ENCODE measurements at places on chromosomes 5 and 9.

GRCh38 chr5:146917931-146918330, 39.4 kb upstream of the PPP2R2B start:
- no peak for DNase-seq

DNA sequence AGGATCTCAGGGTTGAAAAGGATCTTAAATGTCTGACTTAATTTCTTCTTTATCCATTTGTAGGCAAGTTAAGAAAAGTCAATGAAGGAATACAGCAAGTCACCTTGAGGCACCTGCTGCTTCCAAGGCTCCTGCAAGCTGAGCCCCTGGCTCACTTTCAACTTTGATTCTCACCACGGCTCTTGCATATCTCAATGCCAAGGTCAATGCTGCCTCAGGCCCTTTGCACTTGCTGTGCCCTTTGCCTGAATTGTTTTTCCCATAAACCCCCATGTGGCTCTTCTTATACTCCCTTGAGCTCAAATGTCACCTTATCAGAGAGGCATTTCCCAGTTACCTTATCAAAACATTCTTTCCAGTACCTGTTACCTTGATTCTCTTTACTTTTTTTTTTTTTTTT, 144.3 kb upstream of the RAPGEF1 start:
- DNase-seq = no peak

- no peak for DNase-seq
Observed at GRCh38 chr5:76125346-76125745, 42.2 kb downstream of the SV2C start.

DNA sequence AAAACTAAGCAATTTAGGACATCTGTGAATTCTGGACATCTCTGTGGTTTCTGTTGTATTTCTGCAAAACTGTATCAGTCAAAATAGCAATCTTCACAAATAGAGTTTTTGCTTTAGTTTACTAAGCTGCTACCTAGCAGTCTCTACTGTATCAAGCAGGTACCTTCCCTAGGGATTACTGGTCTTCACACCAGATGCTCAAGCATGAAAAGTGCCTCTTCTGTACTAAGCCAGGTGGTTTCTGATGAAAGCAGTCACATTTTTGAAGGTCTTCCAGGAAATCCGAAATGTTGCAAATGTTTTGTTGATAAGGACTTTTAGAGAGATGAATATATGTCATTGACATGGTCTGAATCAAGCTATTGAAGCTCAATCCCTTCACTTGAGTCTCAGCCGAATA, 540.0 kb downstream of the KCTD16 start:
- no peak for DNase-seq

DNA sequence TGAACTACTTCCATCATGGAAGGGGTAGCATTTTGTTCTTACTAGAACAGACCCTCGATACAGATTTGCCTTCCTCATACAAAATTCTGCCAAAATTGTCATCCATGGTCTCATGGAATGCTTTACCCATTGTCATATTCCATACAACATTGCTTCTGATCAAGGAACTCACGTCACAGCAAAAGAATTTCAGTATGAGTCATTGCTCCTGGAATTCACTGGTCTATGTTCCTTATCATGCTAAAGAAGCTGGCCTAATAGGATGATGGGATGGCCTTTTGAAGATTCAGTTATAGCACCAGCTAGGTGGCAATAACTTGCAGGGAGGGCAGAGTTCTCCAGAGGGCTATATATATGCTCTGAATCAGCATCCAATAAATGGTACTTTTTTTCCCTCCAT, 18.2 kb upstream of the FNIP1 start:
- no peak for DNase-seq

DNA sequence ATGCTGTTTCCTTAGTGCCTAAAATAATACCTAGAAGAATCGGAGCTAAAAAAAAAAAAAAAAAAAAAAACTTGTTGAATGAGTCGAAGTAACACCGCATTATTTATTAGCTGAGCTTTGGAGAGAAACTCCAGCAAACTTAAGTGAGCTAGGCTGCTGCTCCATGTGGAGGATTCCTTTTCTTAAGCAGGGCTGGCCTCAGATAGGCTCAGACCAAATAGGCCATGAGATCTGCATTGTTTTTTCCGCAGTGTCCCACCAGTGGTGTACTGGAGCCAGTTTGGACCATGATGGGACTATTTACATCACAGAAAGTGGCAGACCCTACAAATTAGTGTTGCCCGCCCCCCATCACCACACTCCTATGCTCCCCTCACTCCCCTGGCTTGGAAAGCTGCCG, 341.4 kb downstream of the DTWD2 start:
- DNase-seq = no peak

GRCh38 chr5:10018201-10019069, 231.3 kb downstream of the ATPSCKMT start:
- DNase-seq = no peak

GRCh38 chr5:94422812-94423211, 195.6 kb downstream of the KIAA0825 start:
- DNase-seq = no peak

DNA sequence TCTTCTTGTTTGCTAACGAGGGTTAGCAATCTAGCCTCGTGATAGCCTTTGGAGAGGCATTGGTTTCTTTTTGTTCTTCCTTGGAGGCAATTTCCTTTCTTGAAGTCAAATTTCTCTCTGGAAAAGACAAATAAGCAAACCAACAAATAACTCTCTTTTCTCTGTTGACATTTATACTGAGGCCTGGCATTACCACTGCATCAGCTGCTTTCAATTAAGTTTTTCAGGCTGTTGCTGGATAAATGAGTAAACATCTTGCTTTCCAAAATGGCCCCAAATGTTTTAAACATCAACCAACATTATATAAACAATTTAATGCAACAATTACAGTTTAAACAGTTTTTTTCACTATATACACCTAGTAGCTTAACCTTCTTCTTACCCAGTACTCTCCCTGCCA, 264.4 kb downstream of the HTR1A start:
- DNase-seq = no peak

DNA sequence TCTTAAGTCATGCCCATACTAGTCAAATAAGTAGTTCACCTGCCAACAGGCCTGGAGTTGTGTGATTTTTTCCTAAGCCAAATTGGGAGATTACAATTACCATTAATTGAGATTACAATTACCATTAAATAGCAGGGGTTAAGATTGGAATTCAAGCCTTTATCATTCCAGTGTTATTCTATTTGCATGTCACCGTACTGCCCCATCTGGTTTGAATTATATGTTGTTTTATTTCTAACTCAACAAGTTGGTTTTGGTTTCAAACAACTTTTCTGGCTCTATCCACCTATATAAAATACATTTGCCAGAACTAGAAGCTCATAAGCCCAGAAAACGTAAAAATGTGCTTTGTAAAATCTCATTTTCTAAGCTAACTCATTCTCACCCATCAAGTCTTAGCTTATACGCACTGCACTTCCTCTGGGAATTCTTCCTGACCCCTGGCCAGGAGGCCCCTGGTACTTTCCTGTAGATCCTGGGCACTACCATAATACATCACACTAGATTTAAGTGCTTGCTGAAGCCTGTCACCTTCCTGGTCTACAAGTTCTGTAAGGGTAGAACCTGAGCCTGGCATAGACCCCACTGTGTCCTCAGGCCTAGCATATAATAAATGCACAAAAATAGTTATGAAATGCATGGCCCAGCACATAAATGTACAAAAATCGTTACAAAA, 242.0 kb upstream of the TRPM3 start:
- no peak for DNase-seq

GRCh38 chr5:146892231-146892630, 13.7 kb upstream of the PPP2R2B start:
- no peak for DNase-seq

- no peak for DNase-seq
Observed at GRCh38 chr9:78196258-78196657, 39.6 kb upstream of the CEP78 start.

DNA sequence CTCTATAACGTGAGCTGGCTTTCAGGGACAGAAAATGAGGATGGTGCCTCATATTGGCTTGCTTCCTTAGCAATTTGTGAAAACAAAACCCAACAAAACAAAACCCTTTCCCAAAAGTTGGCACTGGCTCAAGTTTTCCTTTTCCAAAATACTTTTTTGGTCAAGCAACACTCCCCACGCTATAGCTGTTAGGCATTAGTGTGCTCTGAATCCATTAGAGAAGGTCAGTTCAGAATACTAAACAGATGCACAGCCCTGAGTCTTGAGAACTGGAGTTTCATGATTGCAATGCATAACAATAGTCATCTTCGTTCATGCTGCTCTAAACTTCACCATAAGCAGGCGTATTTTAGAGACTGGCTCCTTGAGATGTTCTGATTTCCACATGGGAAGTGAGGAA, 172.0 kb upstream of the KLF9 start:
- DNase-seq = no peak

DNA sequence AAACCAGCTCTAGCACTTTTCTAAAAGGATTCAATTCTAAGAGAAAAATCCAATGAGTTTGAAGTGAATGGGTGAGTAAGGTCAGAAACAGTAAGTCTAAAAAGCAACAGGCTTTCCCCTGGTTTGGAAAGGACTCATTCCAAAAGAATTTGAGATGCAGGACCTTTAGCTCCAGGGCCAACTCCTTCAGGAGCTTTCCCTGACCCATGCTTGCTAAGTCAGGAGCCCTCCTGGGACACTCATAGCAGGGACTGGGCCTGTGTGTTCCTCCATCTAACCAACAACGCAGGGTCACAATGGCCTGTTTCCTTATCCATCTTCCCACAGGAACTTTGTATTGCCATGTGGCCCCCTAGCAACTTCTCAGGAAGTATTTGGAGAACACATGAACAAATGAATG, 198.8 kb downstream of the FRMD3 start:
- DNase-seq = no peak

DNA sequence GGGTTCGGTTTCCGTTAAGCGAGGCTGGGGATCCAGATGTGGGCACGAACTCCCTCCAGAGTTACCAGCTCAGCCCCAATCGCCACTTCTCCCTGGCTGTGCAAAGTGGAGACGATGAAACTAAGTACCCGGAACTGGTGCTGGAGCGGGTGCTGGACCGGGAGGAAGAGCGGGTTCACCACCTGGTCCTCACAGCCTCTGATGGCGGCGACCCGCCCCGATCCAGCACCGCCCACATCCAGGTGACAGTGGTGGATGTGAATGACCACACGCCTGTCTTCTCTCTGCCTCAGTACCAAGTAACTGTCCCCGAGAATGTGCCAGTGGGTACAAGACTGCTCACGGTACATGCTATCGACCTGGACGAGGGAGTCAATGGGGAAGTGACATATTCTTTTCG, 803 bp downstream of the PCDHGA7 start:
- no peak for DNase-seq

GRCh38 chr5:83400701-83401100, 70.8 kb upstream of the VCAN start:
- DNase-seq = no peak

DNA sequence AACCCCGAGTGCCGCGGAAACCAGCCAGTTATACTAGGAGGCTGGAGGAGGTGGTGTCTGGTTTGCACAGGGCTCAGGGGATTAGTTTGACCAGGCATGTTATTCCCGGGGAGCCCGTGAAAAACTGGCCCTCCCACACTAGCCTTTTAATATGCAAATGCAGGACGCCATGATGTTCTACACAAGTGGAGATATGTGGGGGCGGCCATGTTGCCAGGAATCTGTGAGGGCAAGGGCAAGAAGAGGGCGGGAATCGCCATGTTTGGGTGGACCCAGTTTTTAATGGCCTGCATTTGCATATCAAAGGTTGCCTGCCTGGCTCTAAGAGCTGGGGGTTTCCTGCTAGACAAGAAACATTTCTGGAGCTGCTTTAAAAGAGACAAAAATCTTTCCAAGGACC, 940.7 kb downstream of the CDH18 start:
- no peak for DNase-seq

- DNase-seq = no peak
Observed at GRCh38 chr9:89880161-89880560, 275.3 kb downstream of the GADD45G start.

DNA sequence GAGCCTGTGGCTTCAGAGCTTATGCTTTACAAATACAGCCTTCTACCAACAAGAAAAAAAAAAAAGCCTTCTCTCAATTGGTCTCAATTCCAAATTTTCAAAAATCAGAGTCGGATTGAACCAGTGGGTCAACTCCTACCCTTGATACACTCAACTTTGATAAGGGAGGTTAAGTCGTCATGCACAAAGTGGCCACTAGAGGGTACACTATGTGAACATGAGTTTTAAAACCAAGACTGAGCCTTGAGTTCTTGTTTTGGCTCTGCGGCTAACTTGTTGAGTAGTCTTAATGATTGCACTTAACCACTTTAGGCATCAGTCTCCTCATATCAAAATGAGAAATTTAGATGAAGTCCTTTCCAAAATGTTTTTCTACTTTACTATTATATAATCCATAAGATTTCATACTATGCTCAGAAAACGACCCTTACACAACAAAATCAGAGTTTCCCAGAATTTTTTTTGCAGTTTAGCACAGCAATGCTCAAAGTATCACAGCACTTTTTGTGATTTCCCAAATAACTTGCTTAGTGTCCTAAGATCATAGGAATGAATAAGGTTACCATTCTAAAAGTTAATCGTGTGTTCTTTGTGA, 92.9 kb upstream of the MTAP start:
- peak; percentile 49 for DNase-seq

- DNase-seq = no peak
Observed at GRCh38 chr9:134071149-134071548, 3.3 kb upstream of the BRD3 start.

GRCh38 chr5:91643797-91644196, 260.7 kb upstream of the ARRDC3 start:
- no peak for DNase-seq

GRCh38 chr9:89883401-89884341, 278.9 kb downstream of the GADD45G start:
- no peak for DNase-seq

DNA sequence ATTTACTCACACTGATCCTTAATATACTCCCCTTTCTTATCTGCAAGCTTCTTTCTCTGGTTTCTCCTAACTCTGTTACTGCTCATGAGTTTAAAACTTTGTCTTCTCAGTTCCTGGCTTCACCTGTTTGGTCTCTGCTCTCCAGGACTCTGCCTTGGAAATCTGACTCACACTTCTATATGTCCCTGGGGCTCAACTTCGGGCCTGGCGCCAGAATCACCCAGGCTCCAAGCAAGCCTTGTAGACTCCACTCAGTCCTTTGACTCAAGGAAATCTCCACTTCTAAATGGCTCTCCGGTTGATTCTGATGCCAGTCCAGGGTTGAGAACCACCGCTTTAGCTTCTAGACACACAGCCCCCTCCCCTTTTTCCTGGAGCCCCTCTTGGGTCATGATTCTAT, 57.8 kb downstream of the TMC1 start:
- DNase-seq = no peak

DNA sequence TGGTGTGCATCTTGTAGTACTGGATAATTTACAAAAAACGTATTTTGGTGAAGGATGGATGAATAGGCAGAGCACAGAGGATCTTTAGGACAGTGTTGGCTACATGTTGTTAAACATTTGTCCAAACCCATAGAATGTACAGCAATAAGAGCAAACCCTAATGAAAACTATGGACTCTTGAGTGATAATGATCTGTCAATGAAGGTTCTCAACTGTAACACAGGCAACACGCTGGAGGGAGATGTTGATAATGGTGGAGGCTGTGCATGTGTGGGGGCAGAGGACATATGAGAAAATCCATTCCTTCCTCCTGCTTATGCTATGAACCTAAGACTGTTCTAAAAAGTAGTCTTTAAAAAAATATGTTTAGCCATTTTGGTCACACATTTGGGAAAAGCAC, 194.0 kb downstream of the FER start:
- DNase-seq = no peak
